ENCODE measurements at places on chromosomes 16 and 17. TPM values are rescaled to one million over a fixed set of nuclear protein-coding genes. Genes with fewer than 3 reads are reported as not detected.

GPR179 gene
- 0.38 TPM for polyA plus RNA-seq

DNA sequence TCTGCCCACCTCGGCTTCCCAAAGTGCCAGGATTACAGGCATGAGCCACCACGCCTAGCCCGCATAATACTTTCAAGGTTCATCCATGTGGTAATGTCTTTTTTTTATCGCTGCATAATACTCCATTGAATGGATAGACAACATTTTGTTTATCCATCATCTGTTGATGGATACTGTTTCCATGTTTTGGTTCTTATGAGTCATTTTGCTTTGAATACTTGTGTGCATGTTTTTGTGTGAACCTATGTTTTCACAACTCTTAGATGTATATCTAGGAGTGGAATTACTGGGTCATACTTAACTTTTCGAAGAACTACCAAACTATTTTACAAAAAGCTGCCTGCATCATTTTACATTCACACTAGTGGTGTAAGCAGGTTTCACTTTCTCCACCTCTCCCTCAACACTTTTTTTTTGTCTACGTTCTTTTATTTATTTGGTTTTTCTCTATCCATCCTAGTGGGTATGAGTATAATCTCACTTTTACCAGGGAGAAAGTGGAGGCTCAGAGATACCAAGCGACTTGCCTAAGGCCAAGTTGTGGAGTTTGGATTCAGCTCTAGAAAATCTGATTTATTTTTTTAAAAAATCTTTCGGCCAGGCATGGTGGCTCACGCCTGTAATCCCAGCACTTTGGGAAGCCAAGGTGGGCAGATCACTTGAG lies 151.2 kb downstream of the CMIP start:
- DNase-seq: no peak

- DNase-seq: no peak
Measured at GRCh38 chr16:30068750-30069610, 3.4 kb downstream of the ALDOA start.

- no peak for DNase-seq
Measured at GRCh38 chr16:2524339-2524938, 4.3 kb downstream of the AMDHD2 start.

C17orf113 gene
- polyA plus RNA-seq: 1.2 TPM

GRCh38 chr17:38589462-38590114 lies 16.2 kb downstream of the SRCIN1 start:
- DNase-seq: no peak

RPH3AL gene
- 5.4 TPM for polyA plus RNA-seq

- DNase-seq: no peak
Measured at GRCh38 chr17:46720408-46720807, 98.1 kb downstream of the WNT3 start.

IGSF6 gene
- 3.1 TPM for polyA plus RNA-seq

DNA sequence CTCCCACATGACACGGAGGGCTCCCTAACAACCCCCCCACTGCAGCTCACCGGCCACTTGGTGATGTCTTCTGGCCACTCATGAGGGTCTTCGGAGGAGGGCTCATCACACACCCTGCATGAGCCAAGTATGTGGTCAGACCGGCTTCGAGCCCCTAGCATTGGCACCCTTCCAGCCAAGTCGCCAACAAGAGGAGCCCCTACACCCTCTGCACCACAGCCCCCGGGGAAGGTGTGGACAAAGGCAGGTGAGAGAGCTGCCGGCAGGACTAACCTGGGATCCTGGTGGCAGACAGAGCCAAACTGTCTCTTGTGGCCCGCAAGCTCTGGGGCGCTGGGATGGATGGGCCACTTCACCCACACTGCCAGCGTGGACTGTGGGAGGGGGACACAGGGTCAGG lies 6.5 kb downstream of the SNRNP25 start:
- no peak for DNase-seq

CACNG5 gene
- not detected for polyA plus RNA-seq

- no peak for DNase-seq
Measured at GRCh38 chr17:79760197-79760906, 17.6 kb upstream of the CBX2 start.

DNA sequence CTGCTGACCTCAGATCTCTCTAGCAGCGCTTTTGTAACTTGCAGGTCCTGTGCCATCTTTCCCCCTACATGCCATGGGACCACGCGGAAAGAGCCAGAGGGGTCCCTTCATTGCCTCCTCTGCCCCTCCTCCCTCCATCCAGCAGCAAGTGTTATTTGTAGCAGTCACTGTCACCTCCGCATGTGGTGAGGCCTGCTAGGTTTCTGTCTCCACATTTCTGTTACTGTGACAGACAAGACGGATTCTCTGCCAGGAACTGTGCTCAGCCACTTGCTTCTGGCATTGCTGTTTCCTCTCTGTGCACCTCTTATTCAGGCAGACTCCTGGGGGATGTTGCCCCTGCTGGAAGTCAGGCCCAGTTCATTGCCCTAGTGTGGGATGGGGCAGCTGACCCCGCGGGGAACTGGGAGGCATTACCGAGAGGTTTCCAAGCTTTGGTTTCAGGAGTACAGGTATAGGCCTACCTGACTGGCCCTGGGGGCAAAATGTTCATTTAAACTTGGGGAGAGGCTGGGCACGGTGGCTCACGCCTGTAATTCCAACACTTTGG lies 61.2 kb downstream of the RAB11FIP4 start:
- no peak for DNase-seq

- DNase-seq: no peak
Measured at GRCh38 chr16:17830651-17831050, 359.9 kb upstream of the XYLT1 start.

DNA sequence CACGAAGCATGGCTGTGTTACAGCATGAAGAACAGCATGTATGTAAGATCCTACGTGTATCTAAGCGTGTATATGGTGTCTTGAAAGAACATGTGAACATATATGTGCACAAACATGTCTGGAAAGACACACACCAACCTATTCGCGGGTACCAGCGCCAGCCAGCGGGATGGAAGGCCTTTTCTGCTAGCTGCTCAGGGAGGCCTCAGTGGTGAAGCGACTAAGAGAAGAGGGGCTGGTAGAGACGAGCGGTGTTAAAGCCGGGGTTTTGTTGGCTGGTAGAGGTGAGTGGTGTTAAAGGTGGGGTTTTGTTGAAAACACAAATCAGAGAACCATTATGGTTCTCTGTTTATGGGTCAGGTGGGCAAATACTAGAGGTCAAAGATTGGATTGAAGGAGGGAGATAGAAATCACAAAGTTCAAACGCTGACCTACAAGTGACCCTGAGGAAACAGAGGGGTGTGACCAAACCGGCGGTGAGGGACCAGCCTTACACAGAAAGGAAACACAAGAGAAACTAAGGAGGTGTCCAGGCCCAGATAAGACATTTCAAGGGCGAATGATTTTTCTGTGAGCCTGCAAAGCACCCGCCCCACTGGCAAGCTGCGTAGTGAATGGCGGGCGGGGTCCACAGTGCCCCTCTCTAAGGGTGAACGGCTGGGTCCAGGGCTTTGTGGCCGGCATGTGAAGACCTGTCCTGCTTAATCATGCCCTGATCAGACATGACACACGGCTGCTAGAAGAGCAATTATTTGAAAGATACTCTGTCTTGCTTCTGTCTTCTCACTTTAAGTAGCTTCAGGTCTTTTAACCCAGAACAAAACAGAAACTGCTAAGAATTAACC lies 8.1 kb downstream of the ZCCHC14 start:
- no peak for DNase-seq

RHBDL1 gene
- 1.8 TPM for polyA plus RNA-seq

- DNase-seq: no peak
Measured at GRCh38 chr17:16354585-16354984, 1.3 kb upstream of the CENPV start.

- DNase-seq: no peak
Measured at GRCh38 chr17:29555840-29556239, 11.0 kb downstream of the ABHD15 start.

DNA sequence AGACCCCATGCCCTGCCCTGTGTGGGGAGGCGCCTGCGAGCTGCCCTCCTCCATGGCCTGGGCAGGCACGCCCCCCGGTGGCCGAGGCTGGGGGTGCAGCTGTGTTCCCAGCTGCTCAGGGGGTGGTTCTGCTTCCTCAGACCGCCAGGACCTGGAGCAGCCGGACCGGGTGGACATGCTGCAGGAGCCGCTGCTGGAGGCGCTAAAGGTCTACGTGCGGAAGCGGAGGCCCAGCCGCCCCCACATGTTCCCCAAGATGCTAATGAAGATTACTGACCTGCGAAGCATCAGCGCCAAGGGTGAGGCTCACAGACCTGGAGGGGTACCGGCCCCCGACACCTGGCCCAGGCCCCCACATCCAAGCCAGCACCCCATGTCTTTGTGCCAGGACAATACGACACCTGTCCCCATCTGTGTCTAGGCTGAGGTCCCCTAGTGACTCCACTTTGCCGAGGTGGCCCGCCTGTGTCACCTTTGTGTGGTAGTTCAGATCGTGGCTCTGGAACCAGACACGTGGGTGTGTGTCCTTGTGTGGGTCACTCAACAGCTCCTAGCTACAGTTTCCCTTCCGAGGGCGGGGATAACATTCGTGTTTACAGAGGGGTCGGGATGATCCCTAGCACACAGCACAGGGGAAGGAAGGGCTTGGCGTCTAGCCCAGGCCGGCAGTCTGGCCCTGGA lies 9.3 kb downstream of the GJD3 start:
- DNase-seq: no peak

DNA sequence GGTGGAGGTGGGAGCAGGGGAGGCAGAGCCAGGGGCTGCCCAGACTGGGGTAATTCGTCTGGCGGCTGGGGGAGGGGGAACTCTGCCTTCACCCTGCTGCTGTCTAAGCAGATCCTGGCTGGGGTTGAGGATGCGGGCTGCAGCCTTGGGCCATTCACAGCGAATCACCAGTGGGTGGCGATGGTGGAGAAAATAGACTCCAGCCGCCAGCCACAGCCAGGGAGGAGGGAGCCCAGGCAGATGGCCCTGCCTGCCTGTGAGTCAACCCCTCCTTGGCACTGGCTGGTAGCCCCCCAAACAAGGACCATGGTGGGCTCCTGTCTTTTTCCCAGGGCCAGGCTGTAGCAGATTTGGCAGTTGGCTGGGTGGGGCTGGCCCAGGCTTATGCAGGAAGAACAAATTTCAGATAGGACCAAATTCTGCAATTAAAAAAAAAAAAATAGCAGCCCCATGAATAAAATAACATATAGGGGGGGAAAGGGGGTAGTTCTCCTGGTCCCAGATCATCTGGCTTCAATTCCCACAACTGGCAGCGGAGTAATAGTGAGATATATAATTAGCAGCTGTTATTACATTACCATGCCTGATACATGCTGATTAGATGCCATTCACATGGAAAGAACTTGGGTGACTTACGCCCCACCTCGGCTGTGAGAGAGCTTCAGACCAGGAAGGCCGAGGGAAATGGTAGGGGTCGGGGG lies 41.5 kb upstream of the CDH5 start:
- no peak for DNase-seq

SYT17 gene
- 5.9 TPM for polyA plus RNA-seq

YWHAE gene
- 713 TPM for polyA plus RNA-seq

DNA sequence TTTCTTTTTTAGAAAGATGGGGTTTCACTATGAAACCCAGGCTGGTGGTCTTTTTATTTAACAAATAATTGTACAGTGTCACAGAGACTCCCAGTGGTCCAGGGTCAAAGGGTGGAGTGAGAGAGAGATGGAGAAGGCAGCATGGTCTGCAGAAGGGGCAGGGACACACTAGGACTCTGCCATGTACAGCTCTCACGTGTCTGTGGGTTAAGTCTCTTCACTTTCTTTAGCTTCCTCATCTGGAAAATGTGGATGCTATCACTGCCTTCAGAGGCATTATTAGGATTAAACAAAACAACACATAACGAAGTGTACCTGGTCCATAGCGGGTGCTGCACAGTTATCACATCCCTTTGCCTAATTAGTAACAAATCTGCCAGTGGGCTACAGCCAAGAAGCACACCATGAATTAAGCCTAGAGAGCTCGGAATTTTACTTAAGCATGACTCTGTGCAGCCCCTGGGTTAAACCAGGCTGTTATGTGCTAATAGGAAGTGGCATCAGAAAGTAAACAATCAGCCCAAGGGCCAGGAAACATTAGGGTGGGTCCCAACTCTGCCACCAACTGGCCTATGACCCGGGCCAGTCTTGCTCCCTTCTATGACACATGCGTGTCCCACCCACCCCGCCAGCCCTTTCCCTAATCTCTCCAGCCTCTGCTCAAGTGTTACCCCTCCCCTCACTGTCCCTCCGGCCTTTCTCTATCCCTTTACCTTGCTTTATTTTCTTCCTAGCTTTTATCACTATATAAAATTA lies 13.9 kb downstream of the TOP3A start:
- no peak for DNase-seq
